ENCODE measurements at places on chromosomes 7 and 10.

DNA sequence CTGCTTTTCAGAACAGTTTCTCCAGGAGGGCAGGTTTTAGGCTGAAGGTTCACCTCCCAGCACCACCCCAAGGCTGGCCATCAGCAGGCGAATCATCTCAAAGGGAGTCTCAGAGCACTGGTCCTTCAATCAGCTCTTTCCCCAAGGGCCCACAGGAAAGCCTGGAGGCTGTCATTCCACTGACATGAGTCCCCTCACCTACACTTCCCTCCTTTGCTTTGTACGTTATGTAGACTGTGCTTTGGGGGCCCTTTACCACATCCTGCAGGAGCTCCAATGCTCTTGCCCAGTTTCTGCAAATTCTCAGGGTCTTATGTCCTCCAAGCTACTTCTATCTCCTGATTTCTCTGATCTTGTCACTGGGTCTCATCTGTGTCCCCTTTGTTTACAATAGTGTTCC lies 15.4 kb downstream of the WDFY4 start:
- DNase-seq: no peak

- no peak for DNase-seq
Observed at GRCh38 chr7:69696054-69696591, 97.8 kb downstream of the AUTS2 start.

DNA sequence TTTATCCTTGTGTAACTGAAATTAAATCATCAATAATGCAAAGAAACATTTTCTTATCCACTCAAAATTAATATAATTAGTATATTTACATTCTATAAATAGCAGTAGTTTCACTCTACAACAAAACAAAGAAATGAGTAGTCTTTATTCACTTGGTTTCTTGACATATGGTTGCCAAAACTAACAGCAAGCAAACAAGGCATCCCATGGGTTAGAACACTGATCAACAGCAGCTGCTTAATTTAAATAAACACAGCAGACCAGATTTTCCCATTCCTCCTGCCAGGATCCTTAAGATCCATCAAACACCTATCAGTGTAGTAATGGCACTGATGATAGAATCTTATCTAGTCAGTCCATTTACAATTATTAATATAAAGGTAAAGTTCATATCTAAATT lies 22.1 kb downstream of the NCAPG2 start:
- DNase-seq: no peak

DNA sequence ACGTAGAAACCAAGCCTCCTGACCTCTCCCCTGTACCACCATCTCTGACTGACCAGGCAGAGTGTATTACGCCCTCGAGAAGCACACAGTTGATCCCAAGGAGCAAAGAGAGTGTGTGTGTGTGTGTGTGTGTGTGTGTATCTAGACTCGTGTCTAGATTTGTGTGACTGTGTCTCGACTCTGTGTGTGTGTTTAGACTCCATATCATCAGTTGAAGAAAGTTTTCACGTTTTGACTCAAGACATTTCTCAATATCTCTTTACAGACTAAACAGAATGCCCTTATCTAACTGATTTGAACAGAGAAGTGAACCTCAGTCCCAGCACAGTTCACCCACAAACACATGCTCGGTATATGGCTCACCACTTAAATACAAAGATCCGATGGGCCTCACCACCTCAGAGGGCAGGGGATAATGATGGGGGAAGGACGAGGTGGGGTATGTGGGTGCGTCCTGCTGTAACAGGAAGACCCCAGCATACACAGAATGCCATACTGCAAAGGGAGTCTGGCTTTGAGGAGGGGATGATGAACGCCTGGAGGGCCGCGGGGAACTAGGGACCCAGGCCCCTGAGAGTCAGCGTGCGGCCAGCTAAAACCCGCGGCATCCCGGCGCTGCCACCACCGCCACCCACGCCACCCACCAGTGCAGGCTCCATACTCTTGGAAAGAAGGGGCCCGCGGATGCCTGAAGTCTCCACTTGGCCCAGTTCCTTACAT lies 780 bp downstream of the ALDH18A1 start:
- no peak for DNase-seq

- DNase-seq: peak; percentile 24
Observed at GRCh38 chr7:117385363-117386109, 41.8 kb downstream of the ASZ1 start.

DNA sequence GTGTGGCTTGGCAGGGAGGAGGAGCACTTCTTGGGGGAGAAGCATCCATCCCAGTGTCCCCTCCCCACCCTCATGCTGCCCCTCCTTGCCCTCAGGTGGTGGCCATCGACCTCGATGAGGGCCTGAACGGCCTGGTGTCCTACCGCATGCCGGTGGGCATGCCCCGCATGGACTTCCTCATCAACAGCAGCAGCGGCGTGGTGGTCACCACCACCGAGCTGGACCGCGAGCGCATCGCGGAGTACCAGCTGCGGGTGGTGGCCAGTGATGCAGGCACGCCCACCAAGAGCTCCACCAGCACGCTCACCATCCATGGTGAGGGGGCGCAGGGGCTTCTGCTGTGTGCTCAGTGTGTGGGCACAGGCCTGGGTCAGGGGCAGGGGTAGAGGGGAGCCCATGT lies 14.8 kb downstream of the C10orf105 start:
- no peak for DNase-seq

DNA sequence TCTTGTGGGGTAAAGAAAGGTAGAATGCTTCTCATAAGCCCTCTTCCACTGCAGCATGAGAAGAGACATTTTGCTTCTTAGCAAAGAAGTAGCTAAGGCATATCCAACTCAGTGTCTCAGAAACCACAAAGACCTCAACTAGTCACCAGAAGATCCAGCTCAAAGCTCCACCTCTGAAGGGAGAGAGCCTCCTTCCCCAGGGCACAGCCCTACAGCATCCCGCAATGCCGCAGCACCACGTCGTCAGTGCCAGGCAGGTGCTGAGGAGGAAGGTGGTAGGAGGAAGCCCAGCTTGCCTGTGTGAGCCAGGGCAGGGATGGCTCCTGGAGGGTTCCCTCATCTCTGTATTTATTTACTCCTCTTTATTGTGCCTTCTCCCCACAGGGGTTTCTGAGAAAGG lies 385.6 kb upstream of the NPVF start:
- no peak for DNase-seq

GRCh38 chr7:107463139-107464078 lies 6.4 kb upstream of the GPR22 start:
- DNase-seq: peak; percentile 58

GRCh38 chr7:133275008-133275407 lies 22.1 kb downstream of the EXOC4 start:
- DNase-seq: no peak

DNA sequence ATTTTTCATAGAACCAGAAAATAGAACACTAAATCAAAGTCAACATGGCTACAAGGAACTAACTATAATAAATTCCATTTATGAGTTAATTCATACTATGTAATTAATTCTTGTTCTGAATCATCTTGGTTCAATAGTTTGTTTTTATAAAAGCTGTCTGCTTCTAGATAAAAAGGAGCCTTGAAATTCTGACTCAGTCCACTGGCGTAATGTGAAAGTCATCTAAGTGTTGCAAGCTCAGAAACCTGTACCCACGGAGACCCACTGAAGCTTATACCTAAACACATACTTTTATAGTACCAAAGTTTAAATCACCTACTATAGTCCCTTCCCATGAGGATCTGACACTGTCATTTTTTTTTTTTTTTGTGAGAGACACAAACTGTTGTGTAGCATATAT lies 489.4 kb downstream of the SEMA3D start:
- no peak for DNase-seq

DNA sequence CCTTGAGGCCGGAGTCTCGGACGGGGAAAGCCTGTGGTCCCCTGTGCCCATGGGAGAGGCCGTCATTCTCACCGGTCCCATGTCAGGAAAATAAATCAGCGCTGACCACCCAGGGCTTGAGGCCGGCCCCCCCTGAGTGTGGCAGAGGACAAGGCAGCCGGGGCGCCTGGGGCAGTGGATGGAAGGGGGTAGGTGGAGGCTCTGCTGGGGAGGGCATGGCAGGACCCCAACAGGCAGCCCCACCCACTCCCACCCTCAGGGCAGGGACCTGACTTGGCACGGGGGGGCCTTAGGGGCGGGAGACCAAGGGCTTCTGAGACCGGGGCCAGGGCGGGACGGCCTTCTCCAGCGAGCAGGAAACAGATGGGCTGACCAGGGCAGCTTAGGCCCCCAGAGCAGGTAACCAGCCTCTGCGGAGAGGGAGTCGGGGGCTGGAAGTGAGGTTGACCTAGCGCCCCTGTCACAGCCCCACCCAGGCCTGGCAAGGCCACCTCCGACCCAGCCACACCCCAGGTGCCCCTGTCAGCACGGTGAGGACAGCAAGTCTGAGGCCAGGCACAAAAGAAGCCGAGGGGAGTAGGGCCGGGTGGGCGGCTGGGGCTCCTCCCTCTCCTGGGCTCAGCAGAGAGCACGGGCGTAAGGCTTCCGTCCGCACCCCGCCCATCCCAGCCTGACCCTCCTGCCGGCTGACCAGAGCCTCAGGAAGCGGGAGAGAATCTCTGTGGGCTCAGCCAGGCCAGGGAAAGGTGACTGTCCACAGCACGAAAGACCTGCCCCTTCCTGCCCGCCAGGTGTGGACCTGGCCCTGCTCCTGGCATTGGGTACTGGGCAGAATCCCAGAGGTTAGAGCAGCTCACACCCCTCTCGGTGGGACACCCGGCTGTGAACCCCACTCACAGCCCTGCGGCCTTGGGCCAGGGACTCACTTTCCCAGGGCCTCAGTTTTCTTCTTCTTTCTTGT lies 87.4 kb downstream of the FOXL3 start:
- DNase-seq: no peak

GRCh38 chr7:8064828-8065227 lies 96.2 kb downstream of the GLCCI1 start:
- DNase-seq: no peak

DNA sequence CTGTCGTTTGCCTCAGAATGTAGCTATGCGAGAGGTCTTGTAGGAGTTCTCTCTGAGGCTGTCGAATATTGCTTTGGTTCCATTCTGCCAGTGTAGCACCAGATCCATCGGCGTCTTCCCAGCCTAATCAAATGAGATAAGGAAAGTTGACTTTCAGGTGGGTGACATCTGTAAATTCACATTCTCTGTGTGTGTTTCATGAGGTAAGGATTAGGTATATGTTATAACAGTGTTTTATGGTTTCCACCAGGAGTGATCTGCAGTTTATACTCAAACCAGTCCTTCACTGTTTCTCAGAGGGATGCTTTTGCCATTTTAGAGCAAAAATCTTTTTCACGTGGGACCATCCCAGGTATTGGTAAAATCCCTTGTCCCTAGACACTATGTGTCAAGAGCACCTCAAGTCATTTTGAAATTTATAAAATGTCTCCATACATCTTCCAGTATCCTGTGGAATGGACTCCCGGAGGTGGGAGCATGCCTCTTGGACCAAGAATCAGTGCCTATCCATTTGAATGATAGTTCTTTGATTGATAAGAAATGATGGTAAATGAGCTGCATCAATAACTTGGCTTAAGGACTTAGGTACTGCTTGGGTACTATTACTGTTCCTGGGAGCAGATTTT lies 7.9 kb downstream of the ANKRD1 start:
- DNase-seq: no peak

- DNase-seq: no peak
Observed at GRCh38 chr10:118687472-118687871, 67.3 kb downstream of the CACUL1 start.

GRCh38 chr10:98249134-98249533 lies 18.9 kb downstream of the LOXL4 start:
- no peak for DNase-seq

DNA sequence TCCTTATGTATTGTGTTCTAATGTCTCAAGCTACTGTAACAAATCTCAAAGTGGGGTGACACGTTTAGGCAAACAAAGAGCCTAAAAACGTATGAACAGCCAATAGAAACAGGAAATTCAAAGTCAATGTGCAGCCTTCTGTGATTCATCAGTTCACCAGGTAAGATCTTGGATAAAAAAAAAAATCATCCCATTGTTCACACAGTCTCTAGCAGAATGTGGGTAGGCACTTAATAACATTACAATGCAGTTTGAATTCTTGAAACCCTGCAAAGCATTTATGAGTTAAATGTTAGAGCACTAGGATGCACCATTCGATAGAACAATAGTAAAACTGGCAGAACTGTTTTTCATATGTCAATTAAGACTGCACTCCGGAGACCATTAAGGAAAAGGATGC lies 88.2 kb upstream of the HDAC9 start:
- no peak for DNase-seq

DNA sequence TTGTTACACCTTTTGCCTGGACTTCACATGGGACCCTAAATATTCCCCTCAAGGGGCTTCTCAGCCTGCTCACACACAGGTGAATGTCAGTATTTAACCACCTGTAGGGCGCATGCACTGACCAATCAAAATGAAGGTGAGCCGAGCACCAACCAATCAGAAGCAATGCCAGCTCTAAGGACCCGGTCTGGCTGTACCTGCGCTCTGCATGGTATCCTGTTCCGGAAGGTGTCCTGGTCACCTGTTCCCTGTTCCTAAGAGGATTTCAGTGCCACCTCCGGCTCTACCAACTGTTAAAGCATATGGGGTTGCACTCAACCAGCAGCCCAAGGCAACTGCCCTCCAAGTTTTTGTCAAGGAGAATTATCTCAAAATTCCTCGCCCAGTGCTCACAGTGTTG lies 18.4 kb upstream of the CALN1 start:
- DNase-seq: no peak

DNA sequence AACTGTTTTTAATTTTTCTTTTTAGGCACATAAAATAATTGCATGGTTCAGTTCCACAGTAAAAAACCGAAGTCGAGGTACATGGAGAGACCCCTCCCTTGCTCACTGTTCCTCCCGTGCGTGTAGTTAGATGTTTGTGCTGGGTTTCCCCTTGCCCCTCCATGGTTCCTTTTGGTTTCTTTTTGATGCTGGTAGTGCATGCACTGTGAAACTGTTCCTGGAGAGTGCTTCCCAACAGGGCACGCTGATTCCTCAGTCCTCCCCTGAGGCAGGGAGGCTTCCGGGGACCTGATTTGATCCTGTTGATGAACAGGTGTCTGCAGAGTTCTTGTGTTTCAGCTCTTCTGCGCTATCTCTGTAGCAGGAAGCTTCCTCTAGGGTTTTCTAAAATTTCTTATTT lies 69.5 kb downstream of the ADCY1 start:
- DNase-seq: no peak

- peak; percentile 89 for DNase-seq
Observed at GRCh38 chr7:92723943-92724342, 112.4 kb downstream of the CDK6 start.

- DNase-seq: no peak
Observed at GRCh38 chr7:32155712-32156111, 85.5 kb upstream of the PDE1C start.

Data from suppressor macrophage (primary cell).